NCI-H345 (cell line): ENCODE measurements at places on chromosomes 7 and 10.

DNA sequence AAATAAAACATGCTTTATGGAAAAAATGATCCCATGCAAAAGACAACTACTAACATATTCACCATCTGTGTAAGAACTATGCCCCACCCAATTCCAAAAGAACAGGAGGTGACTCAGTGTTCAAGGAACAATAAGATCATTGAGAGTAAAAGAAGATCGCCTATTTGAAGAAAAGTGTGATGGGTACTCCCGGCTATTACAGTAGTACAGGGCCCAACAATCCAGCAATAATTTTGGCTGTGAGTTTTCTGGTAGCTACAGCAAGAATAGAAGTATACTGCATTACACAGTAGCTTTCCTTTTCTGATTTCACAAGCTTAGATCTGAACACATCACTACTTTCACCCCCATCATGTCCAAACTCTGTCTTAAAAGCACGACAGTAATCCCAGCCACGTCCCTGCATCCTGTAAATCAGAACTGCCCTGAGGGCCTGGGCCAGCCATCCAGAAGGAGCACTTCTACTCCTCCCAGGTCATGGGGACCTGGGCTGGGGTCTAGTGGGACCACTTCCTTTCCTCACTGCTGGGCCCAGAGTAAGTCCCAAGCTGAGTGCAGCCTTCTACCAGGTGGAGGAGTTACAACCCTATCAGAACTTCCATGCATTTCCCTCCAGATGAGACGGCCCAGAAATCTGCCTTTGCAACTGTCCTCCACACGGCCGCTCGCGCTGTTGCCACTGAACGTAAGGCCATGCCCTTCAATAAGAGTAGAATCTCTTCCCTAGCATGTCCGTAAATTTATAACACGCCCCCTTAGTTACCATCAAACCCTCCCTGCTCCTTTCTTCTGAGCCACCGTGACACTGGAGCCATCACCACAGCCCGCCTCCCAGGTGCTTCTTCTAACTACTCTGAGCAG is 7.9 kb downstream of the ESYT2 start:
- no peak for DNase-seq

- DNase-seq = no peak
Observed at GRCh38 chr10:1057106-1057657, 997 bp downstream of the WDR37 start.

- no peak for DNase-seq
Observed at GRCh38 chr10:8912108-8912507, 857.6 kb downstream of the GATA3 start.

- no peak for DNase-seq
Observed at GRCh38 chr10:103193820-103194529, 903 bp upstream of the NT5C2 start.

DNA sequence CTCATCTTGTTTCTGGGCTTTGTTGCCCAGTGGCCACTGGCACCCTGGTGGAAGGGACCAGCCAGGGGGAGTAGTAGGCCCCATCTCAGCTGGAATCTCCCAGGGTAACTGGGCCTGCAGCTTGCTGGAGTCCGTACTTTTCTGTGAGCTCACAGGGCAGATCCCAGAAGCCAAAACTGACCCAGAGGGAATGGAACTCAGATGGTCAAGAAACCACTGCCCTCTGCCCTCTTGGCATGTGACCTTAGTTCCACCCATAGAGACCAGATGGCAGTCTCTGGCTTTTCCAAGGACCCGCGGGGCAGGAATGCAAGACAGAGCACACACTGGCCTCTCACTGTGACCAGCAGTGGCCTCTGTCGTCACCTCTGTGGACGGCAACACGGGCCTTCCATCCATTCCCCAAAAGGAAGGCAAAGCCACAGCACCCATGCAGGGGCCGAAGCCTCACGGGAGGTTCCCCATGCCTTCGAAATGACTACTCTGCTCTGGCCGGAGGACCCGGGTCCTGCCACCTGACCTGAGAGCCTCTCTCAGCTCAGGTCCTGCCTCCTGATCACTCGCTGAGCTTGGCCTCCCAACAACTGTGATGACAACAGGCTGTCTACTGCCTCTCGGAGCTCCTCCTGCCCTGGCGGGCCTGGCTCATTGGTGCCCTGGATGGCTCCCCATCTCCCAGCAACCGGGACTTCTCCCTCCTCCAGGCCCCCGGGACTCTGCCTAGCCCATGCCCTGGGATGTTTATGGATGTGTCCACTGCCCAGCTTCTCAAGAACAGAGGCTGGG is 29.9 kb downstream of the MYL10 start:
- no peak for DNase-seq

DNA sequence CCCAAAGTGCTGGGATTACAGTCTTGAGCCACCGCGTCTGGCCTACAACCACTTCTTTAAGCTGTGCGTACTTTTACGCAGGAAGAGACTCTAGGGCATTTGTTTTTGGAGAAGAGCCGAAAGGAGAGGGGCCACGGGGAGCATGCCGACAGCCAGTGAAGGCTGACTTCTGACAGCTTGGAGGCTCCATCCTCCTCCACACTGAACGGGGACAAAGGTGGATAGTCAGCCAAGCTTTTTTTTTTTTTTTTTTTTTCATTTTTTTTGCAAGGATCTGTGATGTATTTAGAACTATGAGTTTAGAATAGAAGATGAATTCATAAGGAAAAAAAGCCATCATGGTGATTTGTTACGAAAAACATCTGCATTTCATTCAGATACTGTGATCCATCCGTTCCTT is 221.7 kb downstream of the ARHGAP21 start:
- DNase-seq = no peak

GRCh38 chr7:98278408-98278807 is 3.1 kb upstream of the BRI3 start:
- no peak for DNase-seq

- no peak for DNase-seq
Observed at GRCh38 chr10:88898727-88899126, 18.7 kb downstream of the STAMBPL1 start.

DNA sequence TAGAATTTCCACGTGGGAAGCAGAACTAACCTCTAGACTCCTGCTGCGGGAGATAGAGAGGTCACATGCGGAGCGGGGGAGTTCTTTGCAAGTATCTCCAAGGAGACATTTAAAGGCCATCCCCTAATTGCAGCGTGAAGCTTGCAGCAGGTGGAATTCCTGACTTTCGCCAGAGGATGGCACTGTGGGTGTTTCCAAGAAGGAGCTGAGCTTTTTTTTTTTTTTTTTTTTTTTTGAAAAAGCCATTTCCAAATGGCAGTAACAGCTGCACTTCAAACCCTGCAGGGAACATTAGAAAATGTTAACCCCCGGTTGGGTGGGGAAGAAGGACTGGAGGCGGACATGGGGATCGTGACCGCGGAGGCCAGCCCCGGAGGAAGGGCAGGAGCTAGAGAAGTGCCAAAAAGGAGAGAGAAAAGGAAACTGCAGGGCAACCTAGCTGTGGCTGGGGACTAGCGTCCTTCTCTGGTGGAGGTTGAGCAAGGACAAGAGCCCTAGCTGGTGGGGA is 487.7 kb downstream of the TYW1 start:
- peak; percentile 79 for DNase-seq

GRCh38 chr7:44486693-44487092 is 3.8 kb downstream of the NUDCD3 start:
- no peak for DNase-seq

DNA sequence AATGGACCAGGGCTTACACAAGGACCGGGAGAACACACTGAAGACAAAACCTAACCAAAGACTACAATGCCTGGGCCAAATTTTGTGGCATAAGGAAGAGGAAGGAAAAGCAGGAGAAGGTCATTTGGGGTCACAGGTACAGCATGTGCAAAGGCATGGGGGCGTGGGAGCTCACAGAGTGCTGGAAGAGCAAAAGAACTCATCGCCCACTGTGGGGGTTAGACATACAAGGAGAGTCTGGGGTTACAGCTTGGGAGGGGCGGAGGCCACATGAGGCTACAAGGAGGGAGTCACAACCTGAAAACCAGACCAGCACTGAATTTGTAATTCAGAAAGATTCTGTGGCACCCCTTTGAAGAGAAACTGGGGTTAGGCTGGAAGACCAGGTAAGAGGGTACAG is 9.7 kb downstream of the PUS7 start:
- no peak for DNase-seq

DNA sequence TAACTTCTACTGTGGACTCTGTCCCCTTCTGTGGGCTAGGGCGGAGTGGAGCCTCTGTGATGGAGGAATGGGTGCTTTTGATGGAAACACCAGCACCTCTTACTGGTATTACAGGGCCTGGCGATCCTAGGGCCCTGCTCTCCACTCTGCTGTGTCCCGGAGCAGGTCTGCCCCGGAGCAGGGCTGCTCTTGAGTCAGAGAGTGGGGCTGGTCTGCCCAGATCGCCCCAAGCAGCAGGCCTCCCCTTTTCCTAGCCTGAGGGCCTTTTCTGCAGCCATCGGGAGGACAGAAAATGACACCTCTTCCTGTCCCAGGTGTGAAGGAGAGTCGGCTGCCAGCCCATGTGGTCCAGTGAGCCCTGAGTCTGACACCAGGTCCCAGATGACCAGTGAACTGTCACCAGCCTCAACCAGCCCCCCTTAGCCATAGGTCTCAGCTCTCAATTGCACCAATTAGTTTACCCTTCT is 1.4 kb downstream of the ZNF282 start:
- DNase-seq = no peak

- no peak for DNase-seq
Observed at GRCh38 chr10:49649294-49649693, 30.2 kb upstream of the C10orf53 start.

DNA sequence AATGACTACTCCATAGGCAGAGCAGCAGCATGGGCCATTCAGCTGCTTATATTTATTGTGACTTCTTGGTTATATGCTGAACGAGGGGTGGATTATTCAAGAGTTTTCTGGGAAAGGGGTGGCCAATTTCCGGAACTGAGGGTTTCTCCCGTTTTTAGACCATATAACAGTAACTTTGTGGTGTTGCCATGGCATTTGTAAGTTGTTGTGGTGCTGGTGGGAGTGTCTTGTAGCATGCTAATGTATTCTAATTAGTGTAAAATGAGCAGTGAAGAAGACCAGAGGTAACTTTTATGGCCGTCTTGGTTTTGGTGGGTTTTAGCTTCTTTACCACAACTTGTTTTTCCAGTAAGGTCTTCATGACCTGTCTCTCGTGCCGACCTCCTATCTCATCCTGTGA is 139.6 kb downstream of the KLF6 start:
- no peak for DNase-seq

DNA sequence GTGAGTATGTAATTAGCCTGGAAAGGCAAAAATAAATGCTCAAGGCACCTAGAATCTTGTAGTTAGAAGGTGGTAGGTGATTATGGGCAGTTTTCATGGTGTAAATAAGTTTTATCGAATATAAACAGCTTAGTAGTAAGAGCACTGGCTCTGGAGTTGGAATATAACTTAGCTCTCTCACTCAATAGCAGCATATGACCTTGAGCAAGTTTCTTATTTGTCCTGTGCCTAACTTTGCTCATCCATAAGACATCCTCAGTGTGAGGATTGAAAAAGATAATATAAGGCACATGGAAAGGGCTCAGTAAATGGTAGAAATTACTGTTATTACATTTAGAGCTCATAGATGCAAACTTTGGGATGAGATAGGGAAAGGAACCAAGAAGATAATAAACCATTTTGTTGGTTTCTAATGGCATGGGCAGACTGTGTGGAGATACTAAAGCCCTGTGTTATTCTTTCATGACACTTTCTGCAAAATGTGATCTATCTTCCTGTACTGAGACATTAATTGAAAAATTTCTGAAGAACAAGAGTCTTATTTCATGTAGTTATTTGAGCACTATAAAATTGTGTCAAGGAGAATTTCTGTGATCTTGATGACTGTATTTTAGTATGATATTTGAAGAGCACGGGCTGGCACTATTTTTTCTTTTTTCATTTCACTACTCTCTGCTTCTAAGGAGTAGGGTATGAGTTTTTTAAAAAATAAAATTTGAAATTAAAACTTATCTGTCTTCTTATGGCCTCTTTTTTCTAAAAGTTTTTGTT is 3.1 kb downstream of the SLK start:
- DNase-seq = no peak

- DNase-seq = no peak
Observed at GRCh38 chr7:15503603-15504290, 58.1 kb downstream of the AGMO start.

GRCh38 chr10:112844681-112845544 is 105.1 kb upstream of the TCF7L2 start:
- no peak for DNase-seq

DNA sequence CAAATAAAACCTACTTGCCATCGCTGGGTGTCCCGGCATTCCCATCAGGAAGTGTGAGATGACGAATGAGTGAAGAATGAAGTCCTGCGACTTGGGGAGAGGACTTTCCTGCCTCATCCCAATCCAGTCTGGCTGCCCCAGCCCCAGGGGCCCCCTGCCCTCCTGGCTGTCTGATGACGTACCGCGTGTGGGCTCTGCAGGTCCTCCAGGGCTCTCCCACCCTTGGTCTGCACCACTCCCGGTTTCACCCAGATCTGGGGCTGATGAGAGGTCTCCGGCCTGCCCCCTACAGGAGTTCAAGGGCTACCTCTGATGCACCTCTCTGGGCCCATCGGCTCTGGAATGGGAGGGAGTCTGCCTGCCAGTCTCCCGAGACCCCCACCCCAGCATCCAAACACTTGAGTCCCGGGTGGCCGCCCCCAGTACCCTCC is 9.8 kb downstream of the ATP6V1F start:
- DNase-seq = no peak

DNA sequence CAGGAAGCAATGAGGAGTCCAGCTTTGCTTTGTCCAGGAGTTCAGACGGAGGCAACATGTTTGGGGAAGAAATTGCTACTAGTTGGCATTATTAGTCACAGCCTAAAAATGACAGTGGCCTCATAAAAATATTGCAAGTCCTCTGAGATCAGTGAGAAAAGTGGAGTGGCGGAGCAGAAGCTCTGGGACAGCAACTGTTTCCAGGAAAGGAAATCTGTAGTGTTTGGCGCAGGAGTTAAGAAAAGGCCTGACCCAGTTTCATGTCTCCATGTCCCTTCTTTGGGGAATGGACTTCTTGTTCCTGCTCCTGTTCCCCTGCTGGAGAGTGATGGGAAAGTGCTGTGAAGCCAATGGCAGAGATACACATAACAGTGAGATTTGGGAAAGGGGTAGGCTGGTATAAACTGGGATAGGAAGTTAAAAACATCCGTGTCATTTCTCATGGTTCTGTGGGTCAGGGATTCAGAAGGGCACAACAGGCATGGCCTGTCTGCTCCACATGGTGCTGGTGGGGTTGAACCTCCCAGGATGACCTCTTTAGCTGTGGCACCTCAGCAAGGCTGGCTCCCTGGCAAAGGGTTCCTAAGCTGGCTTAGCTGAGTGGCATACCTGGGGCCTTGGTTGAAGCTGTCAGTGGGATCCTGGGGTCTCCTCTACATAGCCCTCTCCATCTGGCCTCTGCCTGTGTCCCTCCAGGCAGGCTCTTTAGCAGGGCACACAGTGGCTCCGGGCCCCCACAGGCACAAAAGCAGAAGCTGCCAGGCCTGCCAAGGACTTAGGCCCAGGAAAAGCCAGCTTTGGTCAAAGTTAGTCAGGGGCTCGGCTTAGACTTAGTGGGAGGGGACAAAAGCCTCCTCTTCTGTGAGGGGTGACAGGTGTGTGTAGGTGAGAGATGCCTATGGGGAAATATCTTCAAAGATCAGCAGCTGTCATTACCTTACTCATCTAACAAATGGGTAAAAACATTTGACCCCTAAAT is 77.7 kb downstream of the WDFY4 start:
- no peak for DNase-seq

GRCh38 chr10:23530079-23530478 is 91.2 kb downstream of the OTUD1 start:
- DNase-seq = no peak

- DNase-seq = no peak
Observed at GRCh38 chr7:94351703-94352102, 43.0 kb upstream of the COL1A2 start.
